ENCODE measurements at places on chromosomes 2 and 18.

- DNase-seq, result no peak
Observed at GRCh38 chr18:907885-908757, 3.5 kb downstream of the ADCYAP1 start.

DNA sequence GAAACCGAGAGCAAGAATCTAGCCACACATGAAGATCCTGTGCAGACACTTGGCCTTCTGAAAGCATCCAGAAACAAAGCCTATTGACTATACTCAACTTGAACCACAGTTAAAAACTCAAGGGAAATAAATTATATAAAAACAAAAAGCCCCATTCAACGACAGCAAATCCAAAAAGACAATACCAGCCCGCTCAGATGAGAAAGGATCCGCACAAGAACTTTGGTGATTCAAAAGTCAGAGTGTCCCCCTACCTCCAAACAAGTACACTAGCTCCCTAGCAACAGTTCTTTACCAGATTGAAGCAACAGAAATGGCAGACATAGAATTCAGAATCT, 163.2 kb downstream of the WDPCP start:
- DNase-seq, result no peak

GRCh38 chr18:32057624-32058165, 34.0 kb upstream of the RNF138 start:
- no peak for DNase-seq

DNA sequence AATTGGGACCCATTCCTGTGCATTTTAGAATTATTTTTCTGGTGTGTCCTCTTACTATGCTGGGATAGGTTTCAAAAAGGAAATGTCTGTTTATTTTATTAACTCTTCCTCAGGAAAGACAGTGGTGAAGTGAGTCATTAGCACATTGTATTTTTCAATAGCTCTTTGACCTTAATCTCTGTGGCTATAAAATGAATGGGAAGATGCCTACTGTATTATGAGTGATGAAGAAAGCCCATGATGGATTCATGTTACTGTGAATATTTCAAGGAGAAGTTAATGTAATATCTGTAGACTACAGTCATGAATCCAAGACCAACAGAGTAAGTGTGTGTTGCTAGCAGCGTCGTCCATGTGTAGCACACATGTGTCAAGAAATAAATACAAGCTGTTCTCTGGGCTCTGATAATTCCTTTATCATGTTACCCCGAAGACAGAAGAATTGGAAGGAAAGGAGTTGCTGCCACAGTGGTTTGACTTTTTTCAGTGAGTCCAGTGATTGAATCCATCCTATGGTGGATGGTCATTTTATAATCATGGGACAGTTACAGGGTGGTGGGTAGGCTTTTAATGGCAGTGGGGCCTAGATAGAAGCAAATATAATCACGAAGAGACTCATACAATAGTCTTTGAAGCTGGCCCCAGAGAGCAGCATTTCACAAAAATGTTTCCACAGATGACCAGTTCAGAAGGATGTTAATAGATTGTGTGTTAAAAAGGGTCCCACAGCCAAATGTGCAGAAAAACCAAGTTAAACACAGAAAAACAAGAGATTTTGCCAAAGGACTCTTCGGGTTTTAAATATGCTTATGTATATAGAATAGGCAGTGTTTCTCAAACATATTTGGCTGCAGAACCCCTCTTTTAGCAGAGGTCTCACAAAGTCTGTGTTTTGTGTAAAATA, 239.7 kb upstream of the RASGRP3 start:
- DNase-seq, result no peak

- no peak for DNase-seq
Observed at GRCh38 chr2:46390901-46391395, 88.4 kb upstream of the TMEM247 start.

- no peak for DNase-seq
Observed at GRCh38 chr18:22935431-22935830, 2.3 kb downstream of the RBBP8 start.

DNA sequence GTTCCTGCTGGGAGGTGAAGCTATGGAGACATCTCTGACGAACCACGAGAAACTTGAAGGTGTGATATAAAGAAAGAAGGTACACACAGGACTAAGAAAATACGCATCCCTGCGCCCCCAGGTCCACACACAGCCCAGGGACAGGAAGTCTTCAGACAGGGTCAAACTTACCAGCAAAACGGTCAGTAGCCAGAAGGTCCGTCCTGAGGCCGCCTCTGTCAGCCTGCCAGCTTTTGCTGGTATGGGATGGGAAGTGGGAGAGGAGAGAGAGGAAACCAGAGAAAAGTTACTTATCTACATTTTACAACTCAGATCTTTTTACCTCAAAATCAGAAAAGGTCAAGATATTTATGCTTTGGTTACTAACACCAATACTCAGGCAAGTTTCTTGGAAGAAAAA, 47.2 kb downstream of the HDLBP start:
- DNase-seq, result no peak

DNA sequence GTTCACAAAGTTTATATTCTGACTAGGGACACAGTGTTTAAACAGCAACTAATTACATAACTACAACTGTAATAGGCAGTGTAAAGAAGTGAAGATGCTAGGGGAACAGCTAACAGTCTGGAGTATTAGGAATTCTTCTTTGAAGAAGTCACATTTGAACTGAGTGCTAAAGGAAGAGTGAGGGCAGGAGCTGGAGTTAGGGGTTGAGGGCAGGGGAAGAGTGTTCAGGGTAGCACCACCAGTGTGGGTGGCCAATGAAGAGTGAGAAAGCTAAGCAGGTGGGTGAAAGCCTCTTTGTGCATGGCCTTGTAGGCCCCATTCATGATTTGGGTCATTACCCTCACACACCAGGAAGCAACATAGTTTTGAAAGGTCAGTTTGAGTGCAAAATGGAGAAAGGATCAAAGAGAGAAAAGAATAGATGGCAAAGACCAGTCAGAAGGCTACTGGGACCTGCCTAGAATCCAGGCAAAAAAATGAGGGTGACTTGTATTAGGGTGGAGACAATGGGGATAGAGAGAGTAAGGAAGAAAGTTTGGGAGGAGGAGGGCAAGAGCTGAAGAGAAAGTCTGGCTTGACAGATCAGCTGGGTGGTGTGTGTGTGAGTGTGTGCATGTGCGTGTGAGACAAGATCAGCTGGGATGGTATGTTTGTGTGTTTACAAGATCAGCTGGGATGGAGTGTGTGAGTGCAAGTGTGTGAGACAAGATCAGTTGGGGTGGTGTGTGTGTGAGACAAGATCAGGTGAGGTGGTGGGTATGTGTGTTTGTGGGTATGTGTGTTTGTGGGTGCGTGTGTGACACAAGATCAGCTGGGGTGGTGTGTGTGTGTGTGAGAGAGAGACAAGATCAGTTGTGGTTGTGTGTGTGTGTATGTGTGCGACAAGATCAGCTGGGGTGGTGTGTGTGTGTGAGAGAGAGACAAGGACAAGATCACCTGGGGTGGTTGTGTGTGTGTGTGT, 43.6 kb upstream of the AGPS start:
- no peak for DNase-seq

GRCh38 chr2:287911-288757, at the start of gene ALKAL2:
ALKAL2 (minus strand) TSS chr2:288091; CDS start chr2:287835, 256 bp downstream.
- DNase-seq, result no peak

GRCh38 chr18:68740966-68741365, 26.1 kb upstream of the TMX3 start:
- no peak for DNase-seq

GRCh38 chr2:240736281-240737250, 44.9 kb downstream of the AQP12A start:
- DNase-seq, result no peak

- DNase-seq, result no peak
Observed at GRCh38 chr2:131646669-131647297, 119.1 kb downstream of the CCDC74A start.

DNA sequence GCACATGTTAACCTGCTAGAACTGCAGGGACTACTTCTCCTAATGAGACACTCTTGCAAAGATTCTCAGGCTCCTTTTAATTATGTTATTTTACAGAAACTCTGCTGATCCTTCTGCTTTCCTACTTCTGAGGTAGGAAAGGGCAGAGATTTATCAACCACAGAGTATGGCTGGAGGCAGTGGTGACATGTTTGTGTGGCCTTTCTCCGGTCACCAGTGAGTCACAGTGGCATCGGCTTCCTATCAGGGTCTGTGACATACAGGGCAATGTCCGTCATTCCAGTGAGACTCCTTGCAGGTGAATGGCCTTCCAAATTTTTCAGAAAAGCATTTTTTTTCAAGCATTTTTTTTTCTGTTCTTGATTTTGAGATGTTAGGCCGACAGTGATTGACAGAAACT, 180.7 kb upstream of the LYPD1 start:
- DNase-seq, result no peak

GRCh38 chr18:24539866-24540617, 79.6 kb downstream of the HRH4 start:
- DNase-seq, result no peak

DNA sequence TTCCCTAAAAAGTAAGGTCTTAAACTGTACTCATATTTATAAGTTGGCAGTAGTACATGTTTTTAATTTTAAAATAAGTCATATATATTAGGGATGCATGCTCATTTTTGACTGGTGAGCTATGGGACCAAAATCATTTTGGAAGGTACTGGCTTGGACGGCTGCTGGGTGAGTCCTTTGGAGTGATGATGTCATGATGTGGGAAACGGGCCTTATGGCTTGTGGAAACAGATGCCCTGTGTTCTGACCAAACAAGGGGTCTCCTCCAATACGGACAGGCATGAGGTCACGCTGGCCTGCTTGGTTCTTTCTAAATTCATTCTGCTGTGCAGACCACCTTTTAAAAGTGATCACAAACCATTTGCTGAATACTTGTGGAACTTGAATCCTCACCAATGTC, 109.2 kb upstream of the MGAT5 start:
- no peak for DNase-seq

GRCh38 chr18:25935356-25935755, 155.1 kb downstream of the SS18 start:
- DNase-seq, result no peak

GRCh38 chr2:102062802-102063201, 71.0 kb downstream of the IL1R2 start:
- no peak for DNase-seq

DNA sequence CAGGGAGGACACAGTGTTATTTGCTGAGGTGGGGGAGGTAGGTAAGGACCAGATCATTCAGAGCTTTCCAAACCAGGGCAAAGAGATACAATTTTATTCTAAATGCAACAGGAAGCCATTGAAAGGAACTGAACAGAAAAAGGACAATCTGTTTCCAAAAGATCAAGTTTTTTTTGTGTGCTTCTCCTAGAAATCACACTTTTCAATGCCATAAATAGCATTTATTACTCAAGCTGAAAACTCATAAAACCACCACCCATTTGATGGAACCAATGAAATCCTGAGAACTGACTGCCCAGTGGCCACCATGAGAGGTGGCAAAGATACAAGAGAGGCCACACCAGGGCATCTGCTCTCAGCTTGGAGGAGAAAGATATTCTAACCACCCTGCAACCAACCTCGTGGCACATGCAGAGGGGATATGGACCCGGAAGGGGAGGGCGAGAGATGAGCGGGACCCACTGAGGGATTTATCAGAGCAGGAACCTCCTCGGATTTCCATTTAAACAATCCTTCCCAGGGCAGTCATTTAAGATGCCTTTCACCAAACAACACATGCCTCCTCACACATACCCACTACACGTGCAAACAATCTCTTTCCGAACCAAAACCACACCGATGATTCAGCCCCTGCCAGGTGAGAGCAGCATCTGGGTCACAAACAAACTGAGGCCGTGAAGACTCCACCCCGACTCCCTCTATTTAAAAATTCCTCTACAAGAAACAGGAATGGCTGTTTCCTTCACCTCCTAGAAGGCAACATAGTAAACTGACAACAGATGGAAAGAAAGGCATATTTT, 8.8 kb downstream of the CYB5A start:
- DNase-seq, result no peak

- no peak for DNase-seq
Observed at GRCh38 chr2:204491528-204491927, 53.7 kb upstream of the PARD3B start.

- no peak for DNase-seq
Observed at GRCh38 chr2:74399785-74400184, 19.7 kb upstream of the DCTN1 start.

GRCh38 chr2:49940626-49941025, 786.3 kb upstream of the FSHR start:
- no peak for DNase-seq

- no peak for DNase-seq
Observed at GRCh38 chr2:18976168-18976961, 382.1 kb downstream of the OSR1 start.

DNA sequence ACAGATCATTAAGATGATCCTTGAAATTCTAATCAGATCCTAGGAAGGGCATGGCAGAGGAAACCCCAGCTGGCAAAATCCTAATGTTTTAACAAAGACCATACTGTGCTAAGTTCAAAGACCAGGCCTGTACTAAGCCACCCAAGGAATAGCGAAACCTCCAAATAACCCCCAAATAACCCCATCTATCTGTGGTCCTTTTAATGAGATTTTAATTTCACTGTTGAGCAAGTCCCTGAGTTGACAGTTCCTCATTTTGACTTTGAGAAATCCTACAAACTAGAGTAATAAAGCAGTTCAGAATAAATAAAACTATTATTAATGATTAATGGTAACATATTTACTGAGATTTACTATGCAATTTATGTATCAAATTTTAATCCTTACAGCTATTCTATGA, 259.8 kb downstream of the STK39 start:
- no peak for DNase-seq

GRCh38 chr2:236417150-236417549, 152.5 kb upstream of the ACKR3 start:
- DNase-seq, result no peak

DNA sequence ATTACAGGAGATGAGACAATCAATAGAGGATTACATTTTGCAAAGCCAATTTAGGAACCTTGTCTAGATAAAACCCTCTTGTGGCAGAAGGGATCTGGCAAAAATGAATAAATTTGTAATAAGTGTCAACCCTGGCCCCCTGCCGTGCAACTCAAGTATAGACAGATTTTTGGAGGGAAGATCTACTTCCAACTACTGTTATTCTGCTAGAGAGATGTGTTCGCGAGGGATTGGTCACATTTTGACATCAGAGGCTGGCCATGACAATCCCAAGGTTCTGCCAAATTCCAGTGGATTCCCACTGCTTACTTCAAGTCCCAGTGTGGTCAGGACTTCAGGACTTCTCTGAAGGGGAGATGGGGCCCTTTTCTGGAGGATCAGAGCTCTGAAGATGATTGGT, 192.6 kb downstream of the SH3RF3 start:
- no peak for DNase-seq

GRCh38 chr2:84631047-84631446, 114.7 kb downstream of the DNAH6 start:
- no peak for DNase-seq

- DNase-seq, result no peak
Observed at GRCh38 chr18:60092073-60092472, 192.3 kb downstream of the PMAIP1 start.

- DNase-seq, result no peak
Observed at GRCh38 chr2:127150996-127151395, 44.0 kb upstream of the BIN1 start.

Measured in stimulated activated CD8-positive, alpha-beta memory T cell treated with anti-CD3 and anti-CD28 coated beads, Interleukin-15, amount 100 ng/mL, for 24 hours (primary cell).